ENCODE measurements at places on chromosomes 2 and 18.

DNA sequence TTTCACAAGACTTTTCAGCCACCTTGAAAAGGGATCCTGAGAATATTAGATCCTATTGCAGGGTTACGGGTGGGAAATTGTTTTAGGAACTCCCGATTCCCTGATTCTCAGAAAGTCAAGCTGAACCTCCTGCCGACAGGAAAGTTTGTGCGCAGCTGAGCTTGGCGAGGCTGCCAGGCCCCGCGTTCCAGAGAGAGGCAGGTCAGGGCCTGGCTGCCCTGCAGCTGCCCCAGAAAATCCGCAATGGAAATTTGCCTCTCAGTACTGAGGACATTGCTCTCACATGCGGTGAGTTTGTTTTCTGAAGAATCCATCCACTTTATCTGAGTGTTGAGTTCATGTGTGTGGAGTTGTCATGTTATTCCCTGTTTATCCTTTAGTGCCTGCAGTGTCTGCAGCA lies 144.2 kb downstream of the RTP5 start:
- no peak for DNase-seq

- DNase-seq: no peak
Observed at GRCh38 chr2:160494201-160494644, 616 bp upstream of the RBMS1 start.

DNA sequence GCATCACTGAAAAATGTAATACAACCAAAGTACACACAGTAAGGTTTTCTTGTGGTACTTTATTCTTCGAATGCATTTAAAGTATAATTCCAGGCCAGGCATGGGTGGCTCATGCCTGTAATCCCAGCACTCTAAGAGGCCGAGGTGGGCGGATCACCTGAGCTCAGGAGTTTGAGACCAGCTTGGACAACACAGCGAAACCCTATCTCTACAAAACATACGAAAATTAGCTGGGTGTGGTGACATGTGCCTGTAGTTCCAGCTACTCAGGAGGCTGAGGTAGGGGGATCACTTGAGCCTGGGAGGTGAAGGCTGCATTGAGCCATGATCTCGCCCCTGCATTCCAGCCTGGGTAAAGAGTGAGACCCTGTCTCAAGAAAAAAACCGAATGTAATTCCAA lies 3.9 kb upstream of the TTC39C start:
- DNase-seq: no peak

DNA sequence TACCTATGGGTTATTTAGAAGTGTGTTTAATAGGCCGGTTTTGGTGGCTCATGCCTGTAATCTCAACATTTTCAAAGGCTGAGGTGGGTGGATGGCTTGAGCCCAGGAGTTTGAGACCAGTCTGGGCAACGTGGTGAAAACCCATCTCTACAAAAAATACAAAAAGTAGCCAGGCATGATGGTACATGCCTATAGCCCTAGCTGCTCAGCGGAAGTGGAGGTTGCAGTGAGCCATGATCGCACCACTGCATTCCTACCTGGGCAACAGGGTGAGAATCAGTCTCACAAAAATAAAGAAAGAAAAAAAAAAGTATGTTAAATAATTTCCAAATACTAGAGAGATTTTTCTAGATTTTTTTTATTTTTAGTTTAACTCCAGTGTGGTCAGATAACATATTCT lies 316.0 kb downstream of the KIAA1328 start:
- no peak for DNase-seq

- DNase-seq: no peak
Observed at GRCh38 chr2:160197587-160197986, 2.5 kb downstream of the ITGB6 start.

GRCh38 chr2:7094231-7094741 lies 177.1 kb downstream of the RNF144A start:
- DNase-seq: no peak

- no peak for DNase-seq
Observed at GRCh38 chr18:24094561-24094960, 44.3 kb upstream of the CABYR start.

DNA sequence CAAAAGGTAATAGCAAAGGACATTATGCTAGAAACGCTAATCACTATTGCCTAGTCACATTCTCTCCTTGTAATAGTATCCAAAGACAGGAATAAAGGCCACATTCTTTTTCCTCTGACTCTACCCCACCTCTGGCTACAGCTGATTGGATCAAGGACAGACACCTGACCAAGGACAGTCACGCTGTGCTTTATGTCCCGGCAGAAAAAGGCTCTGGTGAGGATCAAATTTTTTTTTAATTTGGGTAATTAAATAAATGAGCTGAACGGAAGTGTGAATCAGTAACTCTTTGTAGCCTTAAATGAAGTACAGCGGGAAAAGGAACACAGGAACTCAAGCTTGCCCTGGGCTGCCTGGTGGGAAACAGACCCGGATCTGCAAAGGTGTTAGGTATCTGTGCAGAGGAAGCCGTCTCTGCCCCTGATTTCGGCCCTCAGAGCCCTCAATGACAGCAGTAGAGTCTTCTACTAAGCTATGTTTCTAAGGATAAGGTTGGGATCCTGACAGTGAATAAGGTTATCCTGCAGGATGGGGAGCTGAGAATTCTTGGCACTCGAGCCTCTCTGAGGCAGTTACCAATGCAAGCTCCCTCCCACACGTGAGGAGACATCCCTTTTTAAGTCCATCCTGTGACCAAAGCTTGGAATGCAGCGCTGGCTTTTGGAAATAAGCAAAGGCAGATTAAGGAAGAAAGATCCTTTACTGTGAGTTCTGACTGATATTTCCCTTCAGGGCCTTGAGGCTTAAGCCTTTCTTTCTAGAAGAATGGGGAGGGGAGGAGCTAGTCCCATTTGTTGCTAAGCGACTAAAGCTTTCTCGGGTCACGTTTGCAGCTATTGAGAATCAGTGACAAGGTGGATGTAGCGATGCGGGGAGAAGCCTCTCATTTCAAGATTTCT lies 37.8 kb upstream of the IKZF2 start:
- DNase-seq: no peak

DNA sequence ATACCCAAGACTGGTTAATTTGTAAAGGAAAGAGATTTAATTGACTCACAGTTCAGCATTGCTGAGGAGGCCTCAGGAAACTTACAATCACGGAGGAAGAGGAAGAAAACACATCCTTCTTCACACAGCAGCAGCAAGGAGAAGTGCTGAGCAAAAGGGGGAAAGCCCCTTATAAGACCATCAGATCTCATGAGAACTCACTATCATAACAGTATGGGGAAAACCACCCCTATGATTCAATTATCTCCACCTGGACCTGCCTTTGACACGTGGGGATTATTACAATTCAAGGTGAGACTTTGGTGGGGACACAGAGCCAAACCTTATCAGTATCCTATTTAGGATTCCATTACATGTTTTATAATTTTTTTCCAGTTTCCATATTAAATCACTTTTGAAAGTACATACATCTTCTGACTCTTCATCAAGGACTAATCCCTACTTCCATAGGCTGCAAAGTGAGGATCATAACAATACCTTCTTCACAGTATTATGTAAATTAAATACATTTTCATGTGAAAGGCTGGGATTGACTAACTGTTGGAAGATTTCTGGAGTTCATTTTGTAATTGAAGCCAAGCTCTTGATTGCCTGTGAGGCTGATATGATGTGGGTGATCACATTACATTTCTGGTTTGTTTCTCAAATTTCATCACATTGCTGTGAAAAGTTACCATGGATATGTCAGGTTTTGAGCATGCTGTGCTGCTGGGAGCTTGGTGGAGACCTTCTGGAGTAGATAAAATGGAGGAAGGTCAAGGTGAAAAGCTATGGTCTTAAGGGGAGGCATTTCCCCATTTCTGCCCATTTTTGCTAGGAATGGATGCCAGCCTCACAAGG lies 31.7 kb upstream of the CERS6 start:
- DNase-seq: peak; percentile 25

DNA sequence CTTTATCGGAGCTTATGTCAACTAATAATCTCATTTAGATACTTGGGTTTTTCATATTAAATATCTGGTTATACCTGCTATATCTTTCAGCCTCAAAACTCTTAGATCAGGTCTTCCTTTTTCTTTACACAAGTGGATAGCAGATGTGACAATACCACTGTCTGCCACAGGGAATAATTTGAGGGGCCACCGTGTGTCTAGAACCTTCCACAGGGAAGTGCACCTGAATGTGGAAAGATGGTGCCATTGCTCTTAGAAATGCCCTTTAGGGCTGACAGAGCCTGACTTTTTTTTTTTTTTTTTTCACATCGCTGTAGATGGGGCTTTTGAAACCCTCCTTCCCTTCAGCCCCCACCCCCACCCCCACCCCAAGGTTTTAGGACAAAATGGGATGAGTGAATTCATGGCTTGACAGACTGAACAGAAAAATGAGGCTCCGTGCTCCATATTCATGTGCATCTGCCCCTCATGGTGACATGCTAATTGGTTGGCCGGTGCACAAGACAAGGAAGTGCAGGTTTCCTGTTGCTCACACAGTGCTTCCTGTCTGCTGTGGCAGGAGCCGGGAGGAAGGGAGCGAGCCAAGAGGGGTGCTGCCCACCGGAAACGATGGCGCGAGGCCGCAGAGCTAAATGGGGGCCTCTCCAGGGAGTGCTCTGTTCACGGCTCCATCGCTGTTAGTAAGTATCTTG lies 246.0 kb downstream of the LDLRAD4 start:
- DNase-seq: no peak

- no peak for DNase-seq
Observed at GRCh38 chr18:10291568-10291981, 162.9 kb upstream of the APCDD1 start.

DNA sequence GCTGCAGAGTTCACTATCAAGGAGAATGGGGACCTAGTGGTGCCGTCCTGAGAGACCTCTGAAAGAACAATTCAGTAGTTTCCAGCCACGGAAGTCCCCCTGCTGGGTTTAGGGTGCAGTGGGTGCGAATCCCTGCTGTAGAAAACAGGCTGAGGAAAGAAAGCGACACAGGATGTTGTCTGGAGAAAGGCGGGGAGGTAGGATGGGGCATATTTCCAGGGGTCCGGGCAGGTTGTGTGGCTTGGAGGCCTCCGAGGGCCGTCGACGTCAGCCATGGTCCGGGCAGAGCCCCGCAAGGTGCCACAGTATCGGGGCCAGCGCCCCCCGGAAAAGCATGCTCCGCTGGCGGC lies 807 bp upstream of the CREB1 start:
- DNase-seq: no peak

DNA sequence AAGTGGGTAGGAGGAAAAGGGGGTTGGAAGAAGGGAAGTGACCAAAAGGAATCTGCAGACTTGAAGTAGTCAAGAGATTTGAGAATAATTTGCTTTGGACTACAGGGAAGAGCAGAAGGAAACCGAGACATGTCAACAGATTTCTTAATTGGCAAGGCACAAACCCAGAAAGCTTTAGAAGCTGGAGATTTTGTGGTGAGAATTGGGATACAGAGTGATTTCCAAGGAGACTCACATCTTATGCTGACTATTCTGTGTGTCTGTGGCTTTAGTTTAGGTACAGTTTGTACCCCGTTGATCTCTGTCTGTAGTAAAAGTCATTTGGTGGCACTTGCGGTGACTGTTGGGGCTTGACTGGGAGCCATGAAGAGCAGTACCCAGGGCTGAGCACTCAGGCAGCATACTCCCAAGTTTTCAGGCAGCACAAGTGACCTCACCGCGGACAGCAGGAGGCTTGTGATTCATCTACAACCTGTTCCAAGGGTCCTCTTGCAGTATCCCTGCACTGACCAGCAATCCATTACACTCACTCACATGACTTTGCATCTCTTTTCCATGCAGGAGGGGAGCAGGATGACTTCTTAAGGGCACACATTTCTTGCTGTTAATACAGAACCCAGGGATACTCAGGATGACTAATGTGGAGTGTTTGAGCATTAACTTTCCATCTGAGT lies 97.1 kb upstream of the TNP1 start:
- DNase-seq: no peak

GRCh38 chr2:145841973-145842372 lies 1322.1 kb upstream of the ZEB2 start:
- no peak for DNase-seq

- DNase-seq: no peak
Observed at GRCh38 chr2:107469437-107469995, 357.2 kb upstream of the RGPD4 start.

- DNase-seq: no peak
Observed at GRCh38 chr2:74439803-74440377, 1.8 kb downstream of the RTKN start.

DNA sequence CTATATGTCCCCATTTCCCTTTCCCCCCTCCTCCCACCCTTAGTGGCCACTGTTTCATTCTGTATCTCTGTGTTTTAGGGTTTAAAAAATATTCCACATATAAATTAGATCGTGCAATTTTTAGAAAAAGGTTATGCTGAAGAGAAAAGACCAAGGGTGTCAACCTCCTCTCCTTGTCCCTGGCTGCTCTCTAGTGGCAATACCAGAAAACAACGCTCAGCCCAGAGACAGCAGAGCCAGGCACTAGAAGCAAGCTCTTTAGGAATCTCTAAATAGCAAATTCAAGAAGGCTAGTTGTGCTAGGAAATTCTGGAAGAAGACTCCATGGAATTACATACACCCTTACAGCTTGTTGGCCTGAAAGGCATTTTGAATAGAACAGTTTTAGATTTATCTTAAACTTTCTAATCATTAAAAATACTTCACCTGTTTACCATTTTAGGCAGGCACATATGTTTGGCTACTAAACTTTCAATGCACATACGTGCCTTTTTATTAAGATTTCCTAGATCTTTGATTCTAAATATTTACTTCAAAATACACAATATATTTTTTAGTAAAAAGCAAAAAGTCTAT lies 35.1 kb upstream of the RASGRP3 start:
- peak; percentile 60 for DNase-seq

DNA sequence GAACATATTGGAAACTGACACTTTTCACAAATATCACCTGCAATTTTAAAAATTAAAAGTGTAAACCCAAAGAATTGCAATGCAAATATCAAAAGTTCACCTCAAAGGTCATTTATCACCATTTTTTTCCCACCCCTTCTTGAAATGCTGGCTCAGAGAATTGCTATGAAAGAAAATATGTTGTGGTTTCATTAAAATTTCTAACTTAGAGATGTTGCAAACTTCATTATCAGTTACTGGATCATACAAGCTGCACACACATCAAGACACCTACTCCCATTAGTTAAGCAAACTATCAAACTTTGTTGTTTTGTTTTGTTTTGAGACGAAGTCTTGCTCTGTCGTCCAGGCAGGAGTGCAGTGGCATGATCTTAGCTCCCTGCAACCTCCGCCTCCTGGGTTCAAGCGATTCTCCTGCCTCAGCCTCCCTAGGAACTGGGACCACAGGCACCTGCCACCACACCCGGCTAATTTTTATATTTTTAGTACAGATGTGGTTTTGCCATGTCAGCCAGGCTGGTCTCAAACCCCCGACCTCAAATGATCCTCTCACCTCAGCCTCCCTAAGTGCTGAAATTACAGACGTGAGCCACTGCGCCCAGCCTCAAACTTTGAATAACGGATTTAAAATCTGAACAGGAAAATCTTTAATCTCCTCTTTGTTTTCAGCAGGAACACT lies 37.0 kb downstream of the STK39 start:
- DNase-seq: no peak

All from AG09319 (cell line).